Transverse colon (tissue), 4 donors: ENCODE measurements at places on chromosomes 4 and X. TPM values are rescaled to one million over a fixed set of nuclear protein-coding genes. Genes with fewer than 3 reads are reported as not detected.
A peak's percentile ranks its signal among the peaks of the same experiment; 100 is the strongest.

GRCh38 chrX:599837-600715, 30.5 kb upstream of the SHOX start:
- DNase-seq = no peak

GRCh38 chr4:105895583-105896460, 551 bp downstream of the NPNT start:
- DNase-seq = peak; percentile 52

GRCh38 chr4:137659431-137659830, 127.1 kb upstream of the PCDH18 start:
- no peak for DNase-seq

- DNase-seq = no peak
Measured at GRCh38 chrX:44173219-44173618, 170.3 kb downstream of the EFHC2 start.

DNA sequence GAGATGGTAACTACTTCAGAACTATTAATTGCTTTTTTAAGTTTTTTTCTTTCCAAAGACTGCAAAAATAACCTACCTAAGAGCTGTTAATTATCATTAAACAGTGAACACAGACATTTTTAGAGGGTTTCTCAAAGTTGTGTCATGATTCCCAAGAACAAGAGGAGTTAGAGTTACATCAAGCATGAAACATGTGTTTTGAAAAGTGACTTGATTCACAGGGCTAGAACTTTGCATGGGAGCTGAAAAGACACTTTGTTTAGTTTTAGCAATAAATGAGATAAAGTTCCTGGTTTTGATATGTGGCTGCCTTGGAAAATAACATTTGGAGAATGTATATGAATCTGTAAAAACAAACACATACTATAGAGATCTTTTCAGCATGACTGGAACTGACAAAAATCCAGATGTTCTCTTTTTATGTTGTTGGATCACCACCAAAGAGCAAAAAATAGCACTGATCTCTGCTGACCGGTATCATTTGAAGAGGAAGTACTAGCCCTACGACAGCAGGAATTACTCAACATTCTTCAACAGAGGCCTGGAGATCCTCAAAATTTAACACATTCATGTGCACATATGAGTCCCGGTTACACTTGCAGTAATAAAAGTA, 173.0 kb upstream of the PCDH18 start:
- no peak for DNase-seq

DNA sequence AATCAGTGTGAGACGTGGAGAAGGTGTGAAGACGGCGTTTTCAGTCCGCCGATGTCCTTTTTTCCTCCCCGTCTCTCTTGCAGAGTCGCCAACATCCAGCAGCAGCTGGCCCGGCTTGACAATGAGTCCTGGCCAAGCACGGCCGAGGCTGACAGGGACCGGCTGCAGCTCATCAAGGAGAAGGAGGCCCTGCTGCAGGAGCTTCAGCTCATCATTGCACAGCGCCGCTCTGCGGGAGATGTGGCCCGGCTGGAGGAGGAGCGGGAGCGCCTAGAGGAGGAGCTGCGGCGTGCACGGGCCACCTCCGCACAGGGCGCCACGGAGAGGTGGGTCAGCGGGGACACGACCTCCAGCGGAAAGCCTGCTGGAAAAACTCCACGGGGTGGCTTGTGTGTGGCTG, 47.1 kb upstream of the CLCN4 start:
- peak; percentile 38 for DNase-seq

- DNase-seq = no peak
Measured at GRCh38 chr4:29423836-29424721, 1296.1 kb upstream of the PCDH7 start.

DNA sequence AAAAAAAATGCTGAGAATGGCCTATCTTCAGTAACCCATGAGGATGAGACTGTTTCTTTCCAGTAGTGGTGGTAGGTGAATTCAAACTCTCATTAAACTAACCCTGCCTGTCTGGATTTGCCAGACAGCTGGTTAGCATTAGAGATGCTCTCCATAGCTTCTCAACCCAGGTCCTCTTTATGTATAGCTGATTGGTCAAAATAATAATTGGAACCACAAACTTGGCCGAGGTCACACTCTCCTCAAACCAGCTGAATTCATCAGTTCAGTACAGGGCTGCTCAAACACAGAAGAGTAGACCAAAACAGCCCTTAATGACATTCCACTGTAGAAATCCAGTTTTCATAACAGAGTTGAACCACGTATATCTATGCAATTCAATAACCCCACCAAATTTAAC, 85.3 kb downstream of the HCCS start:
- DNase-seq = no peak

DNA sequence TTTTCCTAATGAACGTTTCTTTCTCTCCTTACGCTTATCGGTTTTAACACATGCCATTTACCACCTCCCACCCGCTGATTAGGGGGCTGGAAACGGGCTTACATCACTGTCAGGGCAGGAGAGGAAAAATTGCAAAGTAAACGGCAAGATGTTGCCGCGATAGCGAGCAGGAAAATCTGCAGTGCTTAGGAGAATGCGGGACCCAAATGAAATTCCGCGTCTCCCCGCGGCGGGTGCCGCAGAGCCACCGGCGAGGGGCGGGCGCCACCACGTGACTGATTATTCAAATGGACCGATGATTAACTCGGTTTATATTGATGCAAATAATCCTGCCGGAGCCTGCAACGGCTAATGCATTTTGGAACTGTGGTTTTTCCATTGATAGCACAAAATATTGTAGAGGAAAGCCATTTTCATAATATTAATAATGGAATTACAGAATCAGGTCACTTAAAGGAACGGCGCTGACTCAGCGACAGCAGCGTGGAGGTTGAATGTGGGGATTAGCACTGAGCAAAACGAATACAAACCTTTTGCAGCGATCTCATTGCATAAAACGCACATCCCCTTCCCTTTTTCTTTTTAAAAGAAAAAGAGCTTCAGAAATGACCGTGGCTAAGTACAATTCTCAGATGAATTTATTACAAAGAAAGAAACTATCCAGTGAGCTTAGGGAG, 224.2 kb downstream of the STIM2 start:
- DNase-seq = peak; percentile 13

DNA sequence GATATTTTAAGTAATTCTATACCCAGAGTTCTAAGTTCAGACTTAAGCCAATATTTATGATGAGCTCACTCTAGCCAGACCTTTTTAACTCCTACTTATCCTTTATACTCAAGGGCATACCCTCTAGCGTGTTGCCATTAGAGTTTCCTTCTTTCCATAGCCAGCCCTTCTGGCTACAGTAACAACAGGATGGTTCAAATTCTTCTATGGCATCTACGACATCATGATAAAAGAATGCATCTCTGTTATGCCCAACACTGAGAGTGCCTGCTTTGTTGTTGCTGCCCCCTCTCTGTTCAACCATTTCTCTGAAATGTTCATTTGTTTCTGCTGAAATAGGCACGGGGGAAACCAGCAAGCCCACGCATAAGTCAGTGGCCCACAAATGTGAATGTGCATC, 104.5 kb downstream of the UBE2NL start:
- no peak for DNase-seq

DNA sequence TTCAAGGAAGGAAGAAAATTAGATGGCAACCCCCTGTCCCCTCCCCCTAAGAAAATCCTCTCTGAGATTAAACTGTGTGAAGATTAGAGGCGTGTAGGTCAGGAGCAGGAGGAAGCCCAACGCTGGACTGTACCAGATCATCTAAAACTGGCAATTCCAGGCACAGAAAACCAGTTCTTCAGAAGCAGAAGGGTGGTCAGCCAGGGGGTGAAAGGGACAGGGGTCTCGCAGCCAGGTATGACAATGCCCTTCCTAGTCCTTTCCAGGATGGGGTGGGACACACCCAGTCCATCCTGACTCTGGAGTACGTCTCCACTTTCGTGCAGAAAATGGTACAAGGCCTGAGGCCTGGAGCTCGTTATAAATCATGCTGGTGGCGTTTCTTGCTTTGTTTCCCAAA, 3.3 kb upstream of the RHOH start:
- DNase-seq = no peak

GRCh38 chrX:73348977-73349376, 97.9 kb upstream of the CDX4 start:
- no peak for DNase-seq

- no peak for DNase-seq
Measured at GRCh38 chr4:118849867-118850487, 14.1 kb upstream of the SEC24D start.

- DNase-seq = no peak
Measured at GRCh38 chrX:30821116-30821515, 67.9 kb downstream of the TAB3 start.

- no peak for DNase-seq
Measured at GRCh38 chrX:122771933-122772332, 412.1 kb upstream of the GRIA3 start.

DNA sequence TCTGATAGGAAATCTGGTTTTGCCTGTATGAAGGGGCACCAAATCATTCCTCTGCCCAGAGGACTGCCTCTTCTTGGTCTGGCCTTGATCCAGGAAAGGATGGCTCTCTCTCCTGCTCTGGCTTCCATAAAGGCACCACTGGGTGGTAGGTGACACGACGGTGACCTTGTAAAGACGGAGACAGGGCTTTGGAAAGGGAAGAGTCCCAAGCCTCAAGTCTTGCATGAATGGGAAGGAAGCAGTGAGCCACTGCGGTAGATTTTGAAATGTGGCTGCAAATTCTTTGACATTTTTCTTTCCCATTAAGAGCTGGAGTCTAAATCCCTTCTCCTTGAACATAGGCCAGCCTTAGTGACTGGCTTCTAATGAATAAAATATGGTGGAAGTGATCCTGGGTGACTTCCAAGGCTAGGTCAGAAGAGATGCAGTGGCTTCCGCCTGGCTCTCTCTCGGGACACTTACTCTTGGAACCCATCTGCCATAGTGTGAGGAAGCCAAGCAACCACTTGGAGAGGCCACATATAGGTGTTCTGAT, 347.4 kb downstream of the BCOR start:
- DNase-seq = no peak

DNA sequence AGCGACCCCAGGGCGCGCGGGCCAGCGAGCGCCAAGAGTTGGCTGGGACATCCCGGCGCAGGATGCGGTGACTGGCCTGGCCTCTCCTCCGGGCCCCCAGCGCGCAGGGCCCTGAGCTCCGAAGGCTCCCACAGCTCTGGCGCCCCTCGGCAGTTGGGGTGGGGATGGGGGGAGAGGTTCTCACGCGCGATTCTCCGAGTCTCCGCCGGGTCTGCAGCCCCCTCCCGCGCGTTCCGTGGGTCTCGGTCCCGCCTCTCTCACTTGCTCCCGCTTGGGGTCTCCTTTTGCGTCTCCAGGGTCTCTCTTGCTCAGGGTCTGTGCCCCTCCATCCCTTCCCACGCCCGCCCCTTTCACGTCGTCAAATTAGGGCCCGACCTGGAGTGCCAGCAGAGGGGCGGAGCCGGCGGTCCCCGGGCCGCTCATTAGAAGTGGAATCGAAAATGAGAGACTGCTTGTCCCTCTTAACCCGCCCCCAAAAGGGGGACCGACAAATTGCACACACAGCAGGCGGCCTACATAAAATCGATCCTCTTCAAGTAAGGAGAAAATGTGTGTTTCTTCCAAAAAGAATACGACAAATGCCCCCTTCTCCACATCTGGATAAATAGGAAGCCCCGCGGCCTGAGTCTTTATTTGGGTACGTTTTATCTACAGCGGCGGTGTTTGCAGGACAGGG, 877 bp upstream of the NKX1-1 start:
- no peak for DNase-seq

GRCh38 chrX:85003655-85004244, at the start of gene APOOL:
Gene APOOL, plus strand, starts transcription at chrX:85003877. Its CDS starts 36 bp downstream, at chrX:85003913.
- DNase-seq = peak; percentile 91

GRCh38 chr4:3114377-3114776, 39.9 kb downstream of the HTT start:
- DNase-seq = no peak

DNA sequence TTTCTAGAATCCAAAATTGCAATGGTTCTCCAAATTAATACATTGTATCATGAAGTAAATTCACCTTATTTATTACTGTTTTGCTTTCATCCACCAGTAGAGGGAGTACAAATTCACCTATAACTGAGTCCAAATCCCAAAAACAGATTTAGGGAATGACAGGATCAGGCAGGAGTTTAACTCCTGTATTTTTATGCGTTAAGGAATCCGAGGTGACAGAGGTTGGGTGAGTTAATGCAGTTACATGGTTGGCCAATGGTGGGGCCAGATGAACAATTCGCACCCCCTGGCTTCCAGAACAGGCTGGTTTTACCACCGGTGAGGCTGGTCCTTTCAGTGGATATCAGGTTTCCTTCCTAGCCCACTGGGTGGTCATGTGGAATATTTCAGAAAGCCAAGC, 82.4 kb downstream of the MTNR1A start:
- DNase-seq = no peak

DNA sequence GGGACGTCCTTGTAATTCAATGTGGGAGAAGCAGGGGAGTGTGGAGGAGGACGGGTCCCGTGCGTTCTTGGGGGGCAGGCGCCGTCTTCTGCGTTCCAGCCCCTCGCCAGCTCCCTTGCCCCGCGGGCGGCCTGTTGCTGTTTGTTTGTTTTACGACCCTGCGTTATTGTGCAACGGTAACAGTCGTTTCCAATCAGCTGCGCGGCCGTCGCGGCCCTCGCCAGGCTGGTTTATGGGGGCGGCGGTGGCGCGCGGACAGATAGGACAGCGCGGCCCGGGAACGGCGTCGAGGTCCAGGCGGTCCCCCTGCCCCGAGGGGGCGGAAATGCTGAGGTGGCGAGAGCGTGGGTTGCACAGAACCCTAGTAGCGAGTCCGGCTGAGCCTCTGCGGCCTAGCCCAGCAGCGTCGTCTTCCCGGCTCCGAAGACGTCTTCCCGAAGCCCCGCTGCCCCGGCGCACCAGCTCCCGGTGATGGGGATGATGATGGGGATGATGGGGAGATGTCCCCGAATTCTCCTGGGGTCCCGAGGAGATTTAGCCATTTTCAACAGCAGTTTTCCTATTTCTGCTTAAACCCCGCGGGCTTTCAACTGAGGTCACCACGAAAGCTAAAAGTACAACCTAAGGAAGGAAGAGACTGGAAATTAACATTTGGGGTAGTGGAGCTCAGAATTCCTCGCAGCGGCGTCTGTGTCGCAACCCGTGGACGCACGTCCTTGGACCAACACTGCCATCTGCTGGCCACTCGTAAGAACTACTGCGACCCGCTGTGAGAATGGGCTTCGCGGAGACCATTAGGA, 4.8 kb downstream of the PDGFRA start:
- peak; percentile 80 for DNase-seq

- DNase-seq = no peak
Measured at GRCh38 chrX:39856472-39857121, 241.2 kb downstream of the BCOR start.

CD38 gene
- total RNA-seq = not detected

NAAA gene
- total RNA-seq = 602 TPM

MTTP gene
- not detected for total RNA-seq

ZNF157 gene
- total RNA-seq = 0.32 TPM

HSFX3 gene
- not detected for total RNA-seq

CFAP97 gene
- total RNA-seq = 6.0 TPM

RAPGEF2 gene
- 64.8 TPM for total RNA-seq

LIMCH1 gene
- 5.5 TPM for total RNA-seq

CMC4 gene
- total RNA-seq = not detected

NIPAL1 gene
- 44.0 TPM for total RNA-seq

NHS gene
- 10.7 TPM for total RNA-seq

NXF2B gene
- not detected for total RNA-seq

CCNB3 gene
- total RNA-seq = not detected

CSN2 gene
- total RNA-seq = not detected

TTC29 gene
- not detected for total RNA-seq

MAML3 gene
- total RNA-seq = 16.1 TPM

ARHGEF9 gene
- total RNA-seq = 29.9 TPM

AMBN gene
- not detected for total RNA-seq

VEGFD gene
- 0.95 TPM for total RNA-seq

VCX gene
- total RNA-seq = not detected
